ENCODE measurements at places on chromosomes 6 and 20. TPM values are rescaled to one million over a fixed set of nuclear protein-coding genes. Genes with fewer than 3 reads are reported as not detected.

PRIM2 gene
- total RNA-seq: 9.1 TPM

DNA sequence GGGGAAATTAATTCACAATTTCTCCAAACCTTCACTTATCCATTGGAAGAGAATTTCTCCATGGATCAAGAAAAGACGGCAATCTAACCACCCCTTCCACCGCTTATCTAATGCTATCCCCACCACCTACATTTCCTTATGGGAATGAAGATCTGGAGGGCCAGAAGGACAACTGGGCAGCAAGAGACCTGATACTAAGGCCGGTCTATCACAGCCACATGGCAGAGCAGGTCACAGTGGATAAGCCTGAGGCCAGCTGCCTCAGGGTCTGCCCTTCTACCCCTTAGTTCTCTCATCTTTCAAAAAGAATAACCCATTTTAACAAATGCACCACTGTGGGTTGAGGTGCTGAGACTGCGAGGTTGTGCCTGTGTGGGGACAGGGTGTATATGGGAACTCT lies 37.1 kb downstream of the MAN1A1 start:
- DNase-seq: no peak

DNA sequence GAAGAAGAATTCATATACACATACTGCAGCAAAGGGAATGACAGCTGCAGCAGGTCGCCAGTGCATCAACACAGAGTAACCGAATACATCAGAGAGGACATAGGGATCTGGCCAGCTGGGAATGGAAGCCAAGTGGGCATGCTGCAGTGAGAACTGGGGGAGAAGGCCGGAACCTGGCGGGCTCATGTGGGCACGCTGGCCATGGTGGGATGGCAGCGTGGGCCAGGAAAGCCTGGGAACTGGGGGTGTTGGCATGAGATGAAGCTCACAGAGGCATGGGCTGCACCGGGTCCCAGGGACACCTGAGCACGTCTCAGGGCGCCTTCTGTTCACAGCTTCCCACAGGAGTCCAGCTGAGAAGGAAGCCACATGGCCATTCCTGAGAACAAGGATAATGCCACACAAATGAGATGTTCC lies 139.5 kb upstream of the AGPAT4 start:
- no peak for DNase-seq

SNRNP48 gene
- 10.6 TPM for total RNA-seq

- DNase-seq: no peak
Measured at GRCh38 chr6:148069256-148069655, 273.4 kb upstream of the SASH1 start.

FNDC11 gene
- total RNA-seq: 0.44 TPM

GRCh38 chr6:34475238-34475682 lies 9.4 kb downstream of the PACSIN1 start:
- no peak for DNase-seq

DNA sequence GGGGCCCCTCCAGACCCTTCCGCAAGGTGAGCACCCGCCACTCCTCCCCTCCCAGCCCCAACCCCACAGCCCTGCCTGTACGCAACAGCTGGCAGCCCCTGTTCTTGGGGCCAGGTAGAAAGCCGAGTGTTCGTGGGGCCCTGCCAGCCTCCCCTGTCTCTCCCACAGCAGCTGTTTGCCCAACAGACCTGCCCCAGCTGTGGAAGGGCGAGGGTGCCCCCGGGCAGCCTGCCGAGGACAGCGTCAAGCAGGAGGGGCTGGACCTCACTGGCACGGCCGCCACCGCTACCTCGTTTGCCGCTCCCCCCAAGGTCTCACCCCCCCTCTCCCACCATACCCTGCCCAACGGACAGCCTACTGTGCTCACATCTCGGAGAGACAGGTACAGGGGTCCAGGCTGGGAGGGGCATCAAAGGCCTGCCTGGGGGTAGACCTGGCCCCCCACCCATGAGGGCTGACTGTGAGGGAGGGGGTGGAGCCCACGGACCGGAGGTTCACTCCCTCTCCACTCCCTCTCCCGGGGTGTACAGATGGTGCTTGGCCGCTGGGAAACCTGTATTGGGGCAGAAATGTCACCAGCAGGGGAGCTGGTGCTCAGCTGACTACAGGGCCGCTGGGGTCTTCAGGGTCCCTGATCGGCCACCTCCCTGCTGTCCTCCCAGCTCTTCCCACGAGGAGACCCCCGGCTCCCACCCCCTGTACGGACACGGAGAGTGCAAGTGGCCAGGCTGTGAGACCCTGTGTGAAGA lies 41.1 kb downstream of the FOXP4 start:
- no peak for DNase-seq

- DNase-seq: no peak
Measured at GRCh38 chr6:47379328-47379727, 69.6 kb upstream of the TNFRSF21 start.
